SW 1271 (cell line): ENCODE measurements at places on chromosomes 3 and 15.

- no peak for DNase-seq
Measured at GRCh38 chr3:161510510-161511260, 14.1 kb downstream of the OTOL1 start.

- no peak for DNase-seq
Measured at GRCh38 chr3:45337839-45338470, 50.4 kb upstream of the LARS2 start.

- peak; percentile 8 for DNase-seq
Measured at GRCh38 chr3:169041677-169042171, 621.8 kb downstream of the MECOM start.

- no peak for DNase-seq
Measured at GRCh38 chr3:10519236-10519635, 13.8 kb upstream of the ATP2B2 start.

DNA sequence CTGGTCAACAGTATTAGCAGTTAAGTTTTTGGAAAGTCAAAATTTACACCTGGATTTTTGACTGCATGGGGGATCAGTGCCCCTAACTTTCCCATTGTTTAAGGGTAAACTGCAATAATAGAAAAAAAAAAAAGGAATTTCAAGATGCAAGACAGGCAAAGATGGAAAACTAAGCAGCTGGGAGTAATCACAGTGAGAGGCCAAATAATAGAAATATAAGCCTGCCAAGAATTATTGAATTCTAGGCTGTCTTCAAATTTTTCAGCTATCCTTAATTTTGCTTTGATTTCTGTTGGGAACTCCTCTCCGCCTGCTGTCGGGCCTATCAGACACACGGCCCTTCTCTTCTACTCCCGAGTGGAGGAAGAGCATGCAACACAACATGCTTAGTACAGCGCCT lies 215.5 kb upstream of the LMCD1 start:
- no peak for DNase-seq

DNA sequence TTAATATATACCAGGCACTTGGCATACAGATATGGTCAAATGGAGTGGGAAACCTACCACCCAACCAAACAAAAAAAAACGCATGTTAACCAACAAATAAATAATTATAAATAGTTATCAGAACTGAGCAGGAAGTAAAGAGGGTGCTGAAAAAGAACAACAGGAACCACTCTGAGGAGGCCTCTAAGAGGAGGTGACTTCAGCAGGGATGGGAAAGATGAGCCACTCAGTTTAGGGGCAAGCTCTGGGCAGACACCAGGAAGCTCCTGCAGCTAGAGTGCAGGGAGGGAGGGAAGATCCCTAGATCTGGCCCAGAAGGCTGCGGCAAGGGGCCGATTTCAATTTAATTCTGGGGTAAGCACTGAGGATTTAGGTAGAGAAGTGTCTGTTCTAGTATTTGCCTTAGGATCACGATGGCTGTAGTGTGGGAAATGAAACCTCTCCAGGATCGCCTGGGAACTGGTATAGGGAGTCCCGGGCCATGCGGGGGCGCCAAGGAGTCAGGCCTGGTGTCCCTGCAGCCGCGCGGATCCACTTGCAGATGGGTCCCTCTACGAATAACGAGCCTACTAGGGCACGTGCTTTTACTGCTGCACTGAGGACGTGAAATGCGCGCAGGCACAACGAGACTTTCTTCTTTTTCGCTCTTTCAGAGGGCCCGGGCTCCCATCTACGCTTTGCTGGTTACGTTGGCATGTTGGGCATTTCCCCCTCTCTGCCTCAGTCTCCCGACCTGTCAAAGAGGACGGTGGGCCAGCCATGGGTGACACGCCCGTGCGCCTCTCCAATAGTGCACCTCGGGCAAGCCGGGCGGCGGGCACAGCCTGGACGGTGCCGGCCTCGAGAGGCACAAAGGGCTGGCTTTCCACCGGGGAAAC lies 1.5 kb upstream of the LIMD1 start:
- DNase-seq: peak; percentile 61

DNA sequence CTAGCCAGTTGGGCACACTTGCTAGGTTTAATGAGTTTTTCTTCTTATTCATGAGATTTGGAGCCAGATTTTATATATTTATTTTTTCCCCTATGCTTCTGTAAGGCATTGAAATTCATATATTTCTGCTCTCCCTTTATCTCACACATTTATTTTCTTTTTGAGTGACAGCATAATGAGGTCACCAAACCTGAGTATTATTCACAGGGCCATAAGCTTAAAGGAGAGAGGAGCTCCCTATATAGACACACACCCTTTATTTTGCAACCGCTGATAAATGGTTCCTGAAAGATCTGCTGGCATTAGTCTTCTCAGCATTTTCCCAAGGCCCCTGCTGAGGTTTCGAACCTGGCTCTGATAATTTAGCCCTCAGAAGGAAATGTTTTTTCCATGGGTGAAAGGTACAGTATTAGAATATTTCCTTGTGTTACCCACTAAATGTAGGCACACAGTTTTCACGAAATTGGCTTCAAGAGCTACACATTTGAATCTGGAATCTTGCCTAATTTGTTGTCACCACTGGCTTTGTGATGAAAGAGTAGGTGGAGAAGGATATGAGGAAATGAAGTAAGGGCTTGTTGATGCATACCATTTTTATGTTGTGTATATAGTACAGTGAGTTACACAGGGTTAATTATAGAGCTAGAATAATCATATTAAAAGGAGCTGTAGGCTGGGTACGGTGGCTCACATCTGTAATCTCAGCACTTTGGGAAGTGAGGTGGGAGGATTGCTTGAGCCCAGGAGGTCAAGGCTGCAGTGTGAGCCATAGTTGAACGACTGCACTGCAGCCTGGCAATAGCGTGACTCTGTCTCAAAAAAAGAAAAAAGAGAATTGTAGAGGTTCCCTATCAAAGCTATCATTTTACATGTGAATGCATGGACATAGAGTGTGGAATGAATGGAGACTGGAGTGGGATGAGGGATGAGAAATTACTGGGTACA lies 6.5 kb downstream of the KLHL18 start:
- DNase-seq: no peak

DNA sequence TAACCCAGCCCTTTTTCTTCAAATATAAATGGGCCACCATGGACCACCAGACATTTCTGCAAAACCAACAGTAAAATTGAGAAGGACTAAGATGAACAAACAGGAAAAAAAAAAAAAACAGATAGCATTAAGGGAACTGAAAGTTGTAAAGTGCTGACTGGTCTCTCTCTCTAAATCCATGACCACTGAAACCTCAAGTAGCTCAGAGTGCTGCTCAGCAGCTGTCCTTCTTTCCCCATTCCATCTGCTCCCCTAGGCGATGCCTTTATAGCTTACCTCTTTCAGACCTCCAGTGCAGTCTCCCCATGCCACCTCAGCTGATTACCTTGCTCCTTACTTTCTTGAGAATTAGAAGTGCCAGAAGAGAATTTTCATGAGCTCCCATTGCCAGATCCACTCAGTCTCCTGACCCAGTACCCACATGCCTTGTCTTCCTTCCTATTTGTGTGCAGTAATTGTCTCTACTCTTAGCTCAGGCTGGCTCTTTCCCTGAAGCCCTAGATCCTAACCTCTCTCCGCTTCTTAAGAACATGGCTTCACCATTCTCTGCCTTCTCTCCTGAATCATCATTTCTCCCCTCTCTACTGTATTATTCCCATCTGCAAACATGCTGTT lies 23.9 kb upstream of the XIRP1 start:
- DNase-seq: no peak

- no peak for DNase-seq
Measured at GRCh38 chr3:50251220-50251619, 15.2 kb downstream of the GNAI2 start.

DNA sequence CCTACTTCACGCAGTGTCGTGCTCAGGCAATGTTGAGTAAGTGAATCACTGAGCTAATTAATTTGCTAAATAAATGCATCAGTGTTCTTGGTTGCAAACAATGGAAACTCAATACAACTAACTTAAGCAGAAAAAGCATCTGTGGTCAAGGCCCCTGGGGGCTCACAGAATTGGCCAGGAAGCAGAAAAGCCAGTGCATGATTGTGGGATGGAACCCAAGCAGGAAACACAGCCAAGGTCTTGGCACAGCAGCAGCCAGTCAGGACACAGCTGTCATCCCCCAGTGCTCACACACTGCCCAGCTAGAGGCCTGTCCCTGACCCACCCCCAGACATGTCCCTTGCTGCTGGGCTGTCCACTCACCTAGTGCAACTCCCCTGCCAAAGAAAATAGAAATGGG lies 85.9 kb downstream of the AQP9 start:
- no peak for DNase-seq

- DNase-seq: no peak
Measured at GRCh38 chr3:72727726-72728125, 120.5 kb downstream of the SHQ1 start.

- no peak for DNase-seq
Measured at GRCh38 chr15:55588070-55588814, at the start of gene PYGO1. Gene PYGO1 (minus strand): TSS chr15:55588345. CDS start chr15:55587883, 462 bp downstream.

DNA sequence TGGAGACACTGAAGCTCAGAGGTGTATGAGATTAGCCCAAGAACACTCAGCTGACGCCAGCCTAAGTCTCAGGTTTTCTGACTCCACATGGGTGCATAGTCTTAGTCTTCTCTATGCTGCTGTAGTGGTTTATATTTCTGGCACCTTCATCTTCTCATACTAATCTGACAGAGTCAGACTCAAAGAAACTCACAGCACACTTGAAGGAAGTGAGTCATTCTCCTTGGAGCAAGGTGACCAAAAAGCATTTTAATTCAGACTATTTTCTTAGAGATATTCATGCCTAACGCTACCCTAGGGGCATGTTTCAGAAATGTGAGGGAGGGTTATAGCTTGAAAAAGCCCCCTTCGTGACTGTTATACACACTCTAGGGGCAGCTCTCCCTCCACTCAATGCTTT lies 775.3 kb upstream of the ARPP21 start:
- DNase-seq: no peak

DNA sequence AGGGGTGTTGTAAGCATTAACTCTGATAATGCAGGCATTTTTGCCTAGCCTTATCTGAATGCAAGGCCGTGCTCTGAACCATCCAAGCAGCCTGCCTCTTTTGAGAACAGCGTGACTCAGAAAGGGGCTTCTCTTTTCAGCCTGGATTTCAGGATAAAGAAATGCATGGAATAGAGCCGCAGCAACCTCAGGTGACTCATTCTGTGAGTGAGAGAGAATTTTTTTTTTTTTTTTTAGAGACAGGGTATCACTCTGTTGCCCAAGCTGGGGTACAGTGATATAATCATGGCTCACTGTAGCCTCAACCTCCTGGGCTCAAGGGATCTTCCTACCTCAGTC lies 20.6 kb upstream of the PDE8A start:
- DNase-seq: no peak

DNA sequence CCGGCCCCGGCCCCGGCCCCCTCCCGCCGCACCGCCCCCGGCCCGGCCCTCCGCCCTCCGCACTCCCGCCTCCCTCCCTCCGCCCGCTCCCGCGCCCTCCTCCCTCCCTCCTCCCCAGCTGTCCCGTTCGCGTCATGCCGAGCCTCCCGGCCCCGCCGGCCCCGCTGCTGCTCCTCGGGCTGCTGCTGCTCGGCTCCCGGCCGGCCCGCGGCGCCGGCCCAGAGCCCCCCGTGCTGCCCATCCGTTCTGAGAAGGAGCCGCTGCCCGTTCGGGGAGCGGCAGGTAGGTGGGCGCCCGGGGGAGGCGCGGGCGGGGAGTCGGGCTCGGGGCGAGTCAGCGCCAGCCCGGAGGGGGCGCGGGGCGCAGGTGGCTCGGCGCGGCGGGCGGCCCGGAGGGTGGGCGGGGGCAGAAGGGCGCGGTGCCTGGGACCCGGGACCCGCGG lies 352 bp downstream of the CHRD start:
- DNase-seq: no peak

GRCh38 chr3:123198372-123198771 lies 3.4 kb upstream of the SEC22A start:
- no peak for DNase-seq

DNA sequence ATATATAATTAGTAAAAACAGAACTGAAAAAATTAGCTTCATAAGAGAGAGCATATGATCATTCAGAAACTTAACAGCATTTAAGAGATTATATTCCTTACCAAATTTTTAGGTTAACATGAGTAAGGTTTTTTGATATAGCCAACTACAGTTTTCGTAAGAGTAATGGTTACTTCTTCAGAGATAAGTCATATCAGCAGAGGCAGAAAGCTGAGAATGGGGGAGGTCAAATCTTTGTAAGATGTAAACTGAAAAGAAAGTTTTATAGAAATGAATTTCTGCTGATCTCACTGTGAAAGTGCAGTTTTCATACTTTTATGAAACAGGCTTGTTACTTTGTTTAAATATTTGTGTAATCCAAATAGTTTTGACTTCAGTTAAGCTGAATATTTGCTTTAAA lies 193.3 kb downstream of the ZBTB20 start:
- DNase-seq: no peak

DNA sequence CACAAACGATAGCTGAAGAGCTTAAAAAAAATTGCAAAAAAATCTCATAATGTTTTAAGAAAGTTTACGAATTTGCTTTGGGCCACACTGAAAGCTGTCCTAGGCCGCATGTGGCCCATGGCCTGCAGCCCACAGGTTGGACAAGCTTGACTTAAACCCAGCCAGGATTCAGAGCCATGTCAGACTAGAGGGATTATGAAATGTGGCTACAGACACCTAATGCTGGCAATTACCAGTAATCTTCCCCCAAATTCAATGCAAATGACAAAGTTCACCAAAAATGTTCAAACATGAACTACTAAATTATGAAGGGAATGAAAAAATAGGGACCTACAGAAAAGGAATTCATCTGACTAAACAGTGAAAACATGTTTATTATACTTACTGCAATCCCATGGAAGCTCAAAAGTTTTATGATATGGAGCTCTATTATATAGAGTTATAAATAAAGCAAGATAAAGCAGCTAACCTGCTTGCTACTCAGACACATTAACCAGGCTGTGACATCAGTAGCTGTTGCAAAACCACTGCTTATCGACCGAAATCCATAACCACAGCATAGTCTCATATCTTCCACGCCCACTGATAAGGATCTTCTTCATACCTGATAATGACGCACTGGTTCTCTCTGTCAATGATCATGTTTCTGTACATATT lies 49.2 kb downstream of the LDHAL6B start:
- no peak for DNase-seq

- DNase-seq: no peak
Measured at GRCh38 chr3:171186383-171186782, 159.9 kb upstream of the SLC2A2 start.

DNA sequence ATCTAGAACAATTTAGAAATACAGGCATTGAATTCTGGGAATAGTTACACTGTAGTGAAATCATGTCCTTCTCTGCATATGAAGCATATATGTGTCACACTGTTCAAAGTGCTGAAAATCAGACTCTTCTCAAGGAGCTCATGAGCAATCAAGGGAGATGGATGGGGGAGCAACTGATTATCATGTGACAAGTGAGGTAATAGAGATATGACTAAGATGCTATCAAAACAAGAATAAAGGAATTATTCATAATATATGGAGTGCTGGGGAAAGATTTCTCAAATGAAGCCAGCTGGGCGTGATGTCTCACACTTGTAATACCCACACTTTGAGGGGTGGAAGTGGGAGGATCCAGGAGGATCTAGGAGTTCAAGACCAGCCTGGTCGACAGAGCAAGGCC lies 74.9 kb upstream of the CHRNB4 start:
- DNase-seq: no peak

DNA sequence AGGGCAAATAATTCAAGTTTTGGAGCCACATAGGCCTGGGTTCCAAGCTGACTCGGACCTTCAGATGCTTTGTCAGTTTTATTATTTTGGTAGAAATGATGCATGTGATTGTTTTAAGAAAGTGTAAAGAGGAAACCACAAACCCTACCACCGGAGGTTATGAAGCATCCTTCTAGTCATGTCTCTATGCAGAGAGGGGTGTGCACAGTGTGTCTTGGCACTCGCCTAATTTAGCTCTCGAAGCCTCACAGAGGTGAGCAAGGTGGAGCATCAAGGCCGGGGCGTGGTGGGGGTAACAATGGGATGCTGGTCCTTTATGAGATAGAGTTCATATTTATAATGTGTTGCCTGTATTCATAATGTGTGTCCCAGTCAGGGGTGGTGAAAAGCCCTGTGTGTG lies 63.7 kb upstream of the SMAD6 start:
- DNase-seq: no peak
